ENCODE measurements at places on chromosomes 5 and 9. TPM values are rescaled to one million over a fixed set of nuclear protein-coding genes. Genes with fewer than 3 reads are reported as not detected.

PCDHA4 gene
- total RNA-seq = not detected

RORB gene
- total RNA-seq = not detected

CNTNAP3B gene
- total RNA-seq = not detected

PCDHB12 gene
- 2.9 TPM for total RNA-seq

KDM3B gene
- total RNA-seq = 26.8 TPM

FOXD1 gene
- 50.0 TPM for total RNA-seq

FBP1 gene
- total RNA-seq = not detected

CCL27 gene
- total RNA-seq = not detected

SPINK6 gene
- not detected for total RNA-seq

DNAI1 gene
- not detected for total RNA-seq

PCDHB3 gene
- 1.1 TPM for total RNA-seq

UBTD2 gene
- total RNA-seq = 41.4 TPM

GBGT1 gene
- total RNA-seq = 3.1 TPM

CNTFR gene
- not detected for total RNA-seq

PCDHB16 gene
- 5.1 TPM for total RNA-seq

IRF1 gene
- 6.2 TPM for total RNA-seq

IL33 gene
- 4.7 TPM for total RNA-seq

IL13 gene
- total RNA-seq = not detected

EFNA5 gene
- not detected for total RNA-seq

MOB3B gene
- not detected for total RNA-seq

Measured in GM23248 (cell line).